Esophagus (tissue), 2 donors: ENCODE measurements at places on chromosomes 7 and 10. TPM values are rescaled to one million over a fixed set of nuclear protein-coding genes. Genes with fewer than 3 reads are reported as not detected.

ENTPD7 gene
- polyA plus RNA-seq: 1.3 TPM

PKD2L1 gene
- polyA plus RNA-seq: not detected

LRIT1 gene
- polyA plus RNA-seq: not detected

PON1 gene
- not detected for polyA plus RNA-seq

UCMA gene
- polyA plus RNA-seq: not detected

TEX36 gene
- polyA plus RNA-seq: not detected

SUGCT gene
- 2.3 TPM for polyA plus RNA-seq

LOXL4 gene
- 0.49 TPM for polyA plus RNA-seq

WEE2 gene
- polyA plus RNA-seq: not detected

SPAG6 gene
- not detected for polyA plus RNA-seq

ANK3 gene
- polyA plus RNA-seq: 7.8 TPM

MBL2 gene
- polyA plus RNA-seq: not detected

GRIFIN gene
- not detected for polyA plus RNA-seq

CALU gene
- 21.6 TPM for polyA plus RNA-seq

KLF14 gene
- polyA plus RNA-seq: not detected

FZD8 gene
- 0.72 TPM for polyA plus RNA-seq

PRF1 gene
- polyA plus RNA-seq: 0.71 TPM

TRIL gene
- polyA plus RNA-seq: 0.55 TPM

CASTOR2 gene
- 0.91 TPM for polyA plus RNA-seq

GDF2 gene
- polyA plus RNA-seq: not detected

CCDC3 gene
- 24.3 TPM for polyA plus RNA-seq

AMZ1 gene
- polyA plus RNA-seq: 0.11 TPM

LRRC18 gene
- polyA plus RNA-seq: not detected

ERVW-1 gene
- polyA plus RNA-seq: not detected
